ENCODE measurements at places on chromosomes 4 and X.

GRCh38 chr4:7043284-7044136 is at the start of gene TADA2B:
TSS of gene TADA2B (plus strand) at chr4:7043372. CDS start at chr4:7043580, 208 bp downstream.
- DNase-seq = peak; percentile 27

DNA sequence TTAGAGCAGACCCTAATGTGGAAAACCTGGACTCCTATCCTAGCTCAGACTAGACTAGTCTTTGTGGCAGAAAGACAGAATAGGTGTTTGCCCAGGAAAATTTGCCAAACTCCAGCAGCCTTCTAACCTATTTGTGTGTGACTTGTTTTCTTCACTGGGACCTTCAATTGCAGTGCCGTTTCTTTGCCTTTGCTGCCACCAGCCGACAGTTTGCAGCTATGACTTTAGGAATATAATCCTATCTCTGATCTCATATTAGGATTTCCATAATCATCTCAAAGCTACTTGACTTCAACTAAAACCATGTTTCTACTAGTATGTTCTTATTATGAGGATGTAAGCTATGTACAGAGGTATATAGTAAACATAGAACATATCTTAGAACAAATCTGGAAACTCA is 60.2 kb upstream of the PGAM4 start:
- DNase-seq = no peak

GRCh38 chrX:7076245-7076661 is 71.3 kb upstream of the STS start:
- no peak for DNase-seq

DNA sequence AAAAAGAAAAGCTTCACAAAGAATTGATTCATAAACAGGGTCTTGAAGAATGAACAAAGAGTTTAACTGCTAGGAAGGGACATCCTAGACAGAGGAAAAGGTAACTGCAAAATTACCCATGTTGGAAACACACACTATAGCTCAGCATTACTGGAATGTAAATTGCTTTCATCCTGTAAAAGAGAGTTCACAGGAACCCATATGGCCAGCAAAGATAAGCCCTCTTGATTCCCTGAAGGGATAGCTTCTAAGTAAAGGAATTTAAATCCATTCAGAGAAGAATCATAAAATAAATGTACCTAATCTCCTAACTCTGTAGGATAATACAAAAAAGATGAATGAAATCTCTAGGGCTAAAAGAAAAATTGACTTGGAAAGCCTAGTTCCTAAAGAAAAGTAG is 107.1 kb upstream of the INTU start:
- DNase-seq = no peak

DNA sequence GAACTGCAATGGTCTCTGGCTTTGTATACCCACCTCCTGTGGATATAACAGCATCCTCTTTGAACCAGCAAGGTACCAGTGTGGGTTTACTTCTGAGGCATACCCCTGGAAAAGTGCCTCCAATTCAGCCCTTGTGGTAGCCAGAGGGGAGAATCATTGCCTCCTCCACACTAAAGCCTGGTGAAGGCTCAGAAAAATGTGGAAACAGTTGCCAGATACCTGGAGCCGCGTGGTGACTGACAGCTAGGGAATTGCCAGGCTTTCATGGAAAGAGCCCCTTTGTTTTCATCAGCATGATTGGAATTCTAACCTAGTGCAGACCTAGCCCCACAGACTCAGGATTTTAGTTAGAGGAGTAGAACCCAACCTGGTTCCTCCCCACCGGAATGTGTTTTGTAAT is 168.6 kb upstream of the KLF3 start:
- DNase-seq = no peak

- DNase-seq = no peak
Measured at GRCh38 chr4:110621839-110622751, 782 bp downstream of the PITX2 start.

- peak; percentile 25 for DNase-seq
Measured at GRCh38 chr4:15003891-15004738, 1.8 kb downstream of the CPEB2 start.

- no peak for DNase-seq
Measured at GRCh38 chr4:141338238-141338637, 117.5 kb downstream of the ZNF330 start.

DNA sequence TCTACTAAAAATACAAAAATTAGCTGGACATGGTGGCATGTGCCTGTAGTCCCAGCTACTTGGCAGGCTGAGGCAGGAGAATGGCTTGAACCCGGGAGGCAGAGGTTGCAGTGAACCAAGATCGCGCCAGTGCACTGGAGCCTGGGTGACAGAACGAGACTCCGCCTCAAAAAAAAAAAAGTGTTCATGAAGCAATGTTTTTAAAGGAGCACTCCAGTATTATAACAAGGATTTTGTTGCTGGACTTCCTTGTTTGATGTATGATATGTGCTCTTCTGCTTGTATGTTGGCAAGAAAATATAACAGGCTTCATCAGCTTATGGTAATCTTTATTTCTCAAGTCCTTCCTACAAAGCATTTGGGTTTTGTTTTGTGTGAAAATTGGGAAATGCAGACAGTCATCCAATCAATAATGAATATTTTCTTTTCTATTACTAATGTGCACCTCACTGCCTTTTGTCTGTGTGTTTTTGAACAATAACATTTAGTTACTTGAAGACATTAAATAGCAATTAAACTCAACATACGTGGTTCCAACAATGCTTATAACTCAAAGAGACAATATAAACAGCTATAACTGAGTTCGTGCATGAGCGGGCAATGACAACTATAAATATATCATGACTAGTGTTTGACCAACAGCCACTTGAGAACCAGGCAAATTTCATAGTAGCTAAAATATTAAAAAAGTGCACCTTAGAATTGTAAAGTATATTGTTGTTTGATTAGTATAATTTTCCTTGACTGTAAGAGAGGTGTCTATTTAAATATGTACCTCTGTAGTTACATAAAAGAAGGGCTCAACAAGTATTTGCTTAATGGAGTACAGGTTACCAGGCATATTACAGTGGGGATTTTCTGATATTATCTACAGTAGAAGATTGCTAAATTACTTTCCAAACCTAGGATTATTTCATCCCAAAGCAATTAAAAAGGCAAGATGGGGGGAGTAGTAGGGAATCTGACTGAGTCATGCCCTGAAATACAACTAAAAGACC is 210.7 kb downstream of the PPP3CA start:
- DNase-seq = no peak

DNA sequence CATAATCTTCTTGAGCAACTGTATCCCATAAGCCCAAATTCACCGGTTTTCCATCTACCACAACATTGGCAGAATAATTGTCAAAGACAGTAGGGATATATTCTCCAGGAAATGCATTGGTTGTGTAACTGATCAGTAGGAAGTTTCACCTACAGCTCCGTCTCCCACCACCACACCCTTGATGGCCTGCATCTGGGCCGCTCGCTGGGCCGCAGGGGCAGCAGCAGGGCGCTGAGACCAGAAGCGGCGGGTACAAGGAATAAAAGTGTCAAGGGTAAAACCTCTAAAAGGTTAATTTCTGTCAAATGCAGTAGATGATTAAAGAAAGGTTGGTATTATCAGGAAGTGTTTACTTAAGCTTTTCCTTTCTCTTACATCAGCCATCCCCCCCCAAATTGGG is 167.6 kb upstream of the DKK2 start:
- DNase-seq = no peak

GRCh38 chr4:170446782-170447181 is 357.0 kb upstream of the AADAT start:
- no peak for DNase-seq

GRCh38 chr4:143364063-143364462 is 27.4 kb downstream of the GAB1 start:
- no peak for DNase-seq

- no peak for DNase-seq
Measured at GRCh38 chrX:44580466-44580865, 37.8 kb upstream of the FUNDC1 start.

DNA sequence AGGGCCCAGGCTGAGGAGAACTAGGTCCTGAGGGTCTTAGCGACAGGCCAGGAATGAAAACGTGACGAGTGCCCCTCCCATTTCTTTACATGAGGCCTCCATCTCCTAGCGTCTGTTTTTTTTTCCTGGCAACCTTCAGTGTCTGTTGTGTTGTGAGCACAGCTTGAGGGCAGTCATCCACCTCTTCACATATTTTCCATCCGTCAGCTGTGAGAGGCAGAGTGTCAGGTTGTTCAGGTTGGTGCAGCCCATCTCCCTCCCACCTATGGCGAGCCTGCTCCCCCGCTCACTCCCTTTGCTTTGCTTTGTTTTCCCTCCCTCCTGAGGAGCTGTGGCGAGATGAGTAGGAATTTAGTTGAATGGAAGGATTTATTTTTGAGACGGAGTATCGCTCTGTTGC is 51.7 kb upstream of the CHRNA9 start:
- no peak for DNase-seq

All from stimulated activated CD8-positive, alpha-beta memory T cell treated with anti-CD3 and anti-CD28 coated beads, Interleukin-15, amount 100 ng/mL, for 48 hours (primary cell).